ENCODE measurements at places on chromosomes 16 and 17.

- DNase-seq = no peak
Measured at GRCh38 chr17:9982159-9982558, 77.1 kb upstream of the RCVRN start.

GRCh38 chr17:30716461-30717290 is 107.8 kb downstream of the CRLF3 start:
- peak; percentile 11 for DNase-seq

DNA sequence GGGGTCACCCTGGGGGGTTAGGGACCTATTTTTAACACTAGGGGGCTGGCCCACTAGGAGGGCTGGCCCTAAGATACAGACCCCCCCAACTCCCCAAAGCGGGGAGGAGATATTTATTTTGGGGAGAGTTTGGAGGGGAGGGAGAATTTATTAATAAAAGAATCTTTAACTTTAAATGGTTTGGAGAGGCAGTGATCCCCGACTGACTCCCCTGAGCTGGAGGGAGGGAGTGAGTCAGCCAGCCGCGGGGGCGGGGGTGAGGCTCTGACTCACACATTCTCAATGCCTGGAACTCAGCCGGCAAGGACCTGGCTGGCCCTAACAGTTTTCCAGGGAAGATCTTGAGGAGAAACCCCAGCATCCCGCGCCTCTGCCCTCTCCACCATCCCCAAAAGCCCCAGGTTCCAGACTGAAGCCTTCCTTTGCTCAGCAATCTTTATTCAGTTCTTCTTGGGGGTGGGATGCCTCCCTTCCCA is 1.5 kb downstream of the HCFC1R1 start:
- peak; percentile 98 for DNase-seq

DNA sequence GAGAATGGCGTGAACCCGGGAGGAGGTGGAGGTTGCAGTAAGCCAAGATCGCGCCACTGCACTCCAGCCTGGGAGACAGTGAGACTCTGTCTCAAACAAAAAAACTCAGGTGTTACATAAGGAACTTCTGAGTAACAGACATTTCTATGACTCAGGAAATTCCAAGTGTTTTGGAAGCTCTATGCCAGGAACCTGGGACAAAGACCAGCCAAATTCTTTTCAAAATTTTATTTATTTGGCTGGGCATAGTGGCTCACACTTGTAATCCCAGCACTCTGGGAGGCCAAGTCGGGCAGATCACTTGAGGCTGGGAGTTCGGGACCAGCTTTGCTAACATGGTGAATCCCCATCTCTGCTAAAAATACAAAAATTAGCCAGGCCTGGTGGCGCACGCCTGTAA is 5.2 kb upstream of the SH2B1 start:
- no peak for DNase-seq

DNA sequence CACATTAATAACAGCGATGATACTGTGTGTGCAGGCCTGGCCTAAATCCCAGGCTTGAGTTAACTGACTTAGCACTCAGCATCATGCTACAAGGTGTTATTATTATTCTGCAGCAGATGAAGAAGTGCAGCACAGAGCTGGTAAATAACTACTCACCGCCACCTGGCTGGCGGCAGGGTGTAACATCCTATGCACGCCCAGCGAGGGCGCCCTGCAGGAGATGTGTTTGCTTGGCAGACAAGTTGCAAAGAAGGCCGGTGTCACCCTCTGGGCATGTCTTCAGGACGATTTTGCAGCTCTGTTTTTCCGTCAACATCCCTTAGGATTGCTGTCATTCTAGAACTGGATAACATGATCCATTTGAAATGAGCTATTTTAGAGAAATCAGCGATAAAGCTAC is 30.1 kb downstream of the DNAH9 start:
- DNase-seq = no peak

- DNase-seq = no peak
Measured at GRCh38 chr16:85437166-85438052, 175.7 kb upstream of the GSE1 start.

DNA sequence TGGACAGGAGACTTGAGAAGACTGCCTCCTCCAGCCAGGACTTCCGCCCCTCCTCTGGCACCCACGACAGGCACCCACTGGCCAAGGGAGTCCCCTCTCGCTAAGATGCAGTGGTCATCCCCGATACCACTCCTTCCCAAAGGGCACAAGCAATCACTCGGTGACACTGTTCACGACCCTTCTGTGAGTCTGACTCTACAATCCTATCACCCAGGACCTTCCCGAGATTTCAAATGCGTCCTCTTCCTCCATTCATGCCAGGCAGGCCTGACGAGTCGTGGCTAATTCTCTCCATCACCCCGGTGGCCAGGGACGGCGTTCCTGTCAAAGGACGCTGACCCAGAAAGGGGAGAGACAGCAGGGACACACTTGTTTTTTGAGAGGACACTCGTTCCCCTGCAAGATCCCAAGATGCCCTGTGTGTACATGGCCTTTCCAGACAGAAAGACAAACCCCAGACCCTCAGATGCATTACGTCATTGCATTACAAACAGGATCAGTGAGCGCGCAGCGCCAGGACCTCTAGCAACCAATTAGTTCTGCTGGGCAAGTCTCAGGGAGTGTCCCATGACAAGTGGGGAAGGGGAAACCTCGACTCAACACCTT is 12.2 kb downstream of the FBXO31 start:
- DNase-seq = no peak

DNA sequence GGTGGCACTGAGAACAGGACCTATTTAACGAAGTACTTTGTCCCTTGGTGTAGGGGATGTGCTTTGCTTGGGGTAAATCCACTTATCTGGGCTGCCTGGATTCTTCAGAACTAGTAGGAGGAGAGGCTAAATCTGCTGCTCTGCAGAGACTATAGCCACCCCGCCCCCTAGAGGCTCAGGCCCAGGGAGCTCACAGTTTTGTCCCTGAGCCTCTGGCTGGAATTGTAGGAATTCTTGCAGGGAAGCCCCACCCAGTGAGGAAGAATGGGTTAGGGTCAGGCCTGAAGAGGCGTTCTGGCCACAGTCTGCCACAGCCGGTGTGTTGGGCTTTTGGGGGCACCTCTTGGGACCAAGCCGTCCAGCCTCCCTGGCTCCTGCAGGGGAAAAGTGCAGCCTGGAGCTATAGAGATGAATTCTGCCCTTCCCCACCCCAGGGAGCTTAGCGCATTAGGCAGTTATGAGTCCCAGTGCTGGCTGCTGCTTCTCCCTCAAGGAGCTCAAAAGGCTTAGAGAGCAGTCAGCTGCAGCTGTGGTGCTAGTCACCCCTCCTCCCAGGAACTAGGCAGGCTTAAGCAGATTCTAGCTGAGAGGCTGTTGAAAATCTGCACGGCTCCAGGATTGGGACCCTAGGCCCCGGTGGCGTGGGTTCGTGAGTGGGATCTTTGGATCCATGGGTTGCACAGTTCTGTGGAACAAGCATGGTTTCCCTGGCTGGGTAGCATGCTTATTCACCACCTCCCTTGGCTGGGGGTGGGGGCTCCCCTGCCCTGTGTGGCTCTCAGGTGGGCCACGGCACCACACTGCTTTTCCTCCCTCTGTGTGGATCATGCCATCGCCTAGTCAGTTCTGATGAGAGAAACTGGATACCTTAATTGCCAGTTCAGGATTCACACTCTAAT is 237.4 kb upstream of the TOM1L1 start:
- DNase-seq = no peak

- peak; percentile 55 for DNase-seq
Measured at GRCh38 chr17:62925267-62925836, 40.7 kb upstream of the TANC2 start.

DNA sequence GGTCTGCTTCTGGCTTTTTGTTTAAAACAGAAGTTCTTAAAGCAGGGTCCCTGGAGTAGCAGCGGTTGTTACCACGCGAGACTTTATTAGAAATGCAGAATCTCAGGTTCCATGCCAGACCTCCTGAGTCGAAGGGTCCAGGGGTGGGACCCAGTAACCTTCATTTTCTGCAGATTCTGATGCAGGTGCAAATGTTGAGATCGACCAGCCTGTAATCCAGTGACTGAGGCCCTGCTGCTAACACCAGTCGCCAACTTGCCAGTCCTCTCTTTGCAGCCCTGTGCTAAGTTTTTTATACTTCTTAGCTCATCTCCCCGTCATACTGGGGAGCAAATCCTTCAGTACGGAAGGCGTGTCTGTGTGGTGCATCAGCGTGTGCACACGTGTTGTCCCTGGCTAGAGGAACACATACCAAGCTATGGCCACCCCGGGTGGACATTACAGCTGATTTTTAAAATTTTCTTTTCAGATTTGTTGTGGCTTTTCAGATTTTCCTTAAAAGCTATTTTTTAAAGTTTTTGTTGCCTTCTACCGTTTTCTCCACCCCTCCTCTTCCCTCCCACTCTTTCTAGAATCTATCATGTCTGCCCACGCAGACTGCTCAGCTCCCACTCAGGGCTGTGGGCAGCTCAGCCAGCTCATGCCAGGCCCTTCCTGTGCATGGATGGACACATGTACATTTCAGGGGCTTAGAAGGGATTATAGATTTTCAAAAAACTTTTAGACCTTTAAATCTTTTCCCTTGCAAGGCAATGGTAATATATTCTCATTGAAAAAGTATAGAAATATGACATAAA is 57.7 kb downstream of the MEAK7 start:
- DNase-seq = no peak

DNA sequence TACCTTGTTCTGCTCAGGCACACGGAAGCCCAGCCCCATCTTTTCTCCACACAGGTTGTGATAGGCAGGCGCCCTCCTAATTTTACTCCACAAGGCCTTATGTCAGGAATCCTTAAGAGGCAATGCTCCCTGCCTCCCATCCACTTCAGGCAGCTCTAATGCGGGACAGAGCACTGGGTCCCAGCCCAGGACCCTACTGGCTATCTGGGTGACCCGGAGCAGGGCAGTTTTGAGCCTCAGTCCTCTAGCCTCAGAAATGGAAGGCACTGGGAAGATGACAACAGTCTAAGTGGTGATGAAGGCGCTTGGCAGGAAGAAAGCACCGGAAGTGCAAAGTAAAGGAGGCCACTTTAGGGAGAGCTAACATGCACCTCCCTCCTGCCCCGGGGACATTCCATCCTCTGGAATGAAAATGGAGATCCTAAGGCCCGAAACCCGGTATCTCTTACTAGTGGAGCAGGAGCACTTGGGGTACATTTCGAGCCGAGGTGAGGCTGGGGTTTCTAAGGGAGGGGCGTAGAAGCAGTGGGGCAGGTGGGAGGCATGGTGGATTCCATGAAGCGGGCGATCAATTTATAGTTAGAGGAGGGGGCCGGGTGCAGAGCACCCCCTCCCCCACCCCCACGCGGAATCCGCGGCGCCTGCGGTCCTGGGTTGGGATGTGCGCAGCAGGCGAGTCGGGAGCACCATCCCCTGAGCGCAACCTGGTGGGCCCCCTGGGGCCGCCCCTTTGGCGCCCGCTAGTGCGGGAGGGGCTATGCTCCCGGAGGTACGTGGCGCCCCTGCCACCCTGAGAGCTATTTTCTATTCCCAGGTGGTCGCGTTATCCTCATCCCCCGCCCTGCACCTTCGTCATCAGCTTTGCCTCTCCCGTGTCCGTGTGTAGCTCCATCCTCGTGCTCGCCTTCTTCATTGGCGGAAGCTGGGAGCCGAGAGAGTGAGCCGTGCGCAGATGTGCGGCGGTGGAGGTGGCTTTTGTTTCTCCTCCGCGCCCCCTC is 4.9 kb downstream of the MT1F start:
- DNase-seq = no peak

GRCh38 chr17:80217703-80218362 is 2.3 kb downstream of the SGSH start:
- no peak for DNase-seq

GRCh38 chr17:14777291-14777690 is 476.4 kb downstream of the HS3ST3B1 start:
- no peak for DNase-seq

- peak; percentile 47 for DNase-seq
Measured at GRCh38 chr17:82781894-82782274, 30.0 kb downstream of the TBCD start.

- DNase-seq = no peak
Measured at GRCh38 chr17:38419508-38419981, 8.7 kb upstream of the ARHGAP23 start.

GRCh38 chr17:63697341-63698286 is 2.3 kb downstream of the LIMD2 start:
- no peak for DNase-seq

- no peak for DNase-seq
Measured at GRCh38 chr17:15957206-15957605, 12.3 kb downstream of the ADORA2B start.

DNA sequence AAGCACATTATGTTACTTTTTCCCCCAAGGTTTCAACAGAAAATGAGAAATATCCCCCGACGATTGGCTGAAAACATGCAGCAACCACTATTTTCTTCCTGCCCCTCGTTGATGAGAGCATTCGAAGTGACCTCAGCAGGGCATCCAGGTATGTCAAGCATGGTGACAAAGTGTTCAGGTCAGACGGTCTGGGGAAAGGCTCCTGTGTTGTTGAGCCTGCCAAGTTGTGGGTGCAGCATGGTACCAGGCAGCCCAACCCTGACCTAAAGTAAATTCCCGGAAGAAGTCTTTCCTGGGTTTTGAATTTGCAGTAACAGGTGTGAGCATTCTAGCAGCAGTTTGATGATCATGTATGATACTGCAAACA is 51.7 kb upstream of the SEC14L1 start:
- no peak for DNase-seq

- DNase-seq = no peak
Measured at GRCh38 chr17:60583008-60583407, 17.0 kb upstream of the PPM1D start.

GRCh38 chr17:66018786-66019185 is 173.1 kb downstream of the CEP112 start:
- no peak for DNase-seq

DNA sequence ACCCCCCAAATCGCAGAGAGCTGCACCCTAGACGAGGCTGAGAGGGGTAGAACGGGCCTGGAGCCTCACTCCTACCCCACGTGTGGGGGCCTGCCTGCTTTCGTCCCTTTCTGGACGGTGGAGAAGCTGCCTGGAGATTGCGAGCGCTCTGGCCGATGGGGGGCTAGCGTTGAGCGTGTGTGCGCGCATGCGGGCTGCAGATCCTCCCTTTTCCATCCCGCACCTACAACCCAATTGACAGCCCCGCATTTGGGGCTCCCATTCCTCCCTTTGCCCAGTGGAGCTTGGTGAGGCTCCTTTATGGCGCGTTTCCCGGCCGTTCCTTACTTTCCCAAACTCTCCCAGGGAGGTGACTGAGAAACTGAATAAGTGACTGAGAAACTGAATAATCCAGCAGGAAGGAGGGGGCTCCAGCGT is 907 bp upstream of the ESRP2 start:
- DNase-seq = no peak

GRCh38 chr17:68178831-68179230 is 69.0 kb upstream of the AMZ2 start:
- no peak for DNase-seq

DNA sequence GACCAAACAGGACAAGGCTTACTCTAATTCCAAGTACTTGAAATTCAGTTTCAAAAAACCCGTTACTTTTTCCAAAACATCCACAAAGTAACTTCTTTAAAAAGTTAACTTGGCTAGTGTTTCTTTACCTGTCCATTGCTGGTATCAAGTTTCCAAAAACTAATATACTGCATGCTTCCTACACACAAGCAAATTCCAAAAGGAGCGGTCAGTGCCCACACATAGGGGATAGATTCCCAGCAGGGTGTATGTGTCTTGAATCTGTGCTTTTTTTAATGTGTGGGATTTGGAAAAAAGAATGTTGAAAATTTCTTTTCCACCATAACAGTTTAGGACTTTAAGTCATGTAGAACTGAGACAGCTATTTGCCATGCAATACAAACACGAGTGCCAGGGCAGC is 367.8 kb upstream of the SOX9 start:
- no peak for DNase-seq

- no peak for DNase-seq
Measured at GRCh38 chr17:77206158-77206956, 65.6 kb downstream of the SEC14L1 start.

All from HCEC 1CT (cell line).